ENCODE measurements at places on chromosomes 16 and 17.

DNA sequence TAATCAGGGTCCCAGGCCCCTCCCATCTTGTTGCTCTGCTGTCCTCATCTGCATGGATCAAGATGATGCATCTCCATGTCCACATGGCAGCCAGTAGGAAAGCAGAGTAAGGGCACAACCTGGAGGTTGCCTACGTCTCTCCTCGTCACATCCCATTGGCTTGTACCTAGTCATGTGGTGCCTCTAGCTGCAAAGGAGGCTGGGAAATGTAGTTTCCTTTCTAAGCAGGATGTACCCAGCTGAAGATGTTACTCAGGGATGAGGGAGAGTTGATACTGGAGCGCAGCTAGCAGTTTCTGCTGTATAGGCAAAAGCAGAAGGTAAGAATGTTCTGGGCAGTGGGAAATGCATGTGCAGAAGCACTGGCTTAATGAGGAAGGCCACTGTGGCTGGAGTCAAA lies 20.8 kb downstream of the ABCC1 start:
- DNase-seq: no peak

DNA sequence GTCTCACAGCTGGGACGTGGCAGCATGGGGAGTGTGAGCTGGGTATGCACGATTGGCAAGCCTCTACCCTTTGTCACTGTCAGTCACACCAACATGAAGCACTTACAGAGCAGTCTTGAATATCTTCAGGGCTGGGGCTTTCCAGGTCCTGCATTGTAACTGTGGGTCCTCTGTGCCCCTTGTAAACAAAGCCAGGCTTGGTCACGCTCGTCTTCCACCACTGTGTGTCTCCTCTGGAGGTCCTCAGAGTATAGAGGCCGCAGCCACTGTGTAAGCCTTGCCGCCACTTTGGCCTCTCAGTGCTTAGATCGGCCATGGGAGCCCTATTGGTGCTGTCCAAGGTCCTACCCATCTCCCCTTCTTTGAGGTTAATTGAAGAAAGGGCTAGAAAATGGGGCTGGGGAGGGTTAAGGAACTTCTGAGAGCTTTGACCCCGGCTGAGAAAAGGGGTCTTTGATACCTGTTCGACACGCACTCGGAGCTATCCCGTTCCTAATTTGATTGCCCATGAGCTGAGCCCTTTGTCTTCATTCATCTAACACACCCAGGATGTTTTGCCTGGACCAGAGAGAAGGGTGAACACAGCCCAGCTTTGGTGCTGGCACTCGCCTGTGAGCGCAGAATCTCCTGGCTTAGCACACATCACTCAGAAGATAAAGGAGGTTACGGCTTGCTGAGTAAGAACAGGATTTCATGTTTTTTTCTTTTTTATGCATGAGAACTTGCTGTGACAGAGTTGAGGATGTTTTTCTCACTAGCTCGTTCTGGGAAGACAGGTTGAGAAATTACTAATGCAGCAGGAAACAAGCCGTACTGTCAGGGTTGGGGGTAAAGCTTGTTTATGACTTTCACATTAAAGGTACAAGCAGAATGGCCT lies 267.9 kb downstream of the CPPED1 start:
- no peak for DNase-seq

DNA sequence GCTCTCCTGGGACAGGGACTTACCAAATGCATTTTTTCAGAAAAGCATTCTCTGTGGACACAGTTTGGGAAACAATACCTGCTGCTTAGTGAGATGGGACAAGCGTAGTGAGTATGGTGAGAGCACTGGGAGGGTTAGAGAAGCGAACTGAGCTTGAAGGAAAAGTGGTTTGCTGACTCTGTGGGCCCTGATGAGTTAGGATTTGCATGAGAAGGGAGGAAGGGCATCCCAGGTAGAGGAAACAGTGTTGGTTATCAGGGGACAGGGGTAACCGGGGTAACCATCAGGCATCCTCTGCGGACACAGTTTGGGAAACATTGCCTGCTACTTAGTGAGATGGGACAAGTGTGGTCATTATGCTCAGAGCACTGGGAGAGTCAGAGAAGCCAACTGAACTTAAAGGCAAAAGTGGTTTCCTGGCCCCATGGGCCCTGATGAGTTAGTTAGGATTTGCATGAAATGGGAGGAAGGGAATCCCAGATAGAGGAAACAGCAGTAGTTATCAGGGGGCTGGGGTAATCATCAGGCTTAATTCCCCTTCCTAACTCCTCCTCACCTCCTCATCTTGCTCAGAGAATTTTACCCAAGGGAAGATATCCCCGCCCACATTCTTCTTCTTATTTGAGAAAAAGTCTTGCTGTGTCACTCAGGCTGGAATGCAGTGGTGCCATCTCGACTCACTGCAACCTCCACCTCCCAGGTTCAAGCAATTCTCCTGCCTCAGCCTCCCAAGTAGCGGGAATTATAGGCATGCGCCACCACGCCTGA lies 319.3 kb downstream of the RBFOX1 start:
- no peak for DNase-seq

DNA sequence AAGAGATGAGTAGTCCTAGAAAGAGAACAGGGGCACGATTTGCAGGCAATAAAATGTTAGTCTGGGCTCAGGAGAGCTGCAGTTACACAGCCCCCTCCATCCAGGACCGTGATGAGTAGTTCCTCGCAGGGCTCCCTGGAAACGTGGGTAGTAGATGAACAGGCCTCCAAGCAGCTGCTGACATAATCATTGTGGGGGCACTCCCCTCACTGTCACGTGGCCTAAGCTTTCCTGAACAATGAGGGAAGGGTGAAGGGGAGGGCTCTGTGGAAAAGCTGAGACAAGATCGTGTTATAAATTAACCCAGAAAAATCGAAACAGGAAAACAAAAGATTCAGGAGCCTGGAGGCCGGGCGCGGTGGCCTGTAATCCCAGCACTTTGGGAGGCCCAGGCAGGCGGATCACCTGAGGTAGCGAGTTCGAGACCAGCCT lies 1.3 kb upstream of the PER1 start:
- DNase-seq: no peak

- DNase-seq: peak; percentile 66
Measured at GRCh38 chr17:74758848-74759168, 10.4 kb downstream of the NHERF1 start.

- DNase-seq: no peak
Measured at GRCh38 chr16:2085669-2086068, 37.9 kb downstream of the TSC2 start.

DNA sequence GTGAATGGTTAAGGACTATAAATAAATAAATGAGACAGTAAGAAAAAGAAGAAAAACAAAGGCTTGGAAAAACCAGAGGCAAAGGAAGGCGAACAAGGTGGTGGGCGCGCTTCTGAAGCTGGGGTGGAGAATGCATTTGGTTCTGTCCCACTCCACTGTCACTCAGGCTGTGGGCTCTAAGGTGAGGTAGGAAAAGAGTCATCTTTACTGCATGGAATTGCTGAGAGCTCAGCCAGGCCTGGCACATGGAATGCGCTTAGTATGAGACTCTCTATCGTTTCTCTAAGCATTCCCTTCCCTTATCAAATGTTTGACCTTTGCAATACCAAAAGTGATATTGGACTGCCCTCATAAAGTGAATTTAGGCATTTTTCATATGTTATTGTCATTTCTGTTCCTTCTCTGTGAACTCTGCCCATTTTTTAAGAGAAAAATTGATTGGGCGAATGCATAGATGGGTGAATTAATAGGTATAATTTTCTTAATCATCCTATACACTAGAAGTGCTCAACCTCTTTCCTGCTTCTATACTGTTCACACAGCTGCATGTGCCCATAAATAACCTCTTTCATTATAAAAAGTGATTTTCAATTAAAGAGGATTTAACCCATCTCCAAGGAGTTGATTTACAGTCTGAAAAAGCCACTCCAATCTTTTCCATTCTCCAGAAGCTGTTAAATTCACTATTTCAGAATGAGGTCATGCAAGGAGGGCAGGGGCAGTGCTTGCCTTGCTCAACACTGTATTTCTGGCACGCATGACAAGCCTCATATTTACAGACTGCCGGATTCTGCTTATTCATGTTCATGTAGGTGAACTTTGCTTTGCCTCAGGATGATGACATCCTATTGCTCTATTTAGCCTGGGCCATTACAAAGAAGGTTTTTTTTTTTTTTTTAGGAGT lies 87.7 kb downstream of the MYH10 start:
- DNase-seq: no peak

DNA sequence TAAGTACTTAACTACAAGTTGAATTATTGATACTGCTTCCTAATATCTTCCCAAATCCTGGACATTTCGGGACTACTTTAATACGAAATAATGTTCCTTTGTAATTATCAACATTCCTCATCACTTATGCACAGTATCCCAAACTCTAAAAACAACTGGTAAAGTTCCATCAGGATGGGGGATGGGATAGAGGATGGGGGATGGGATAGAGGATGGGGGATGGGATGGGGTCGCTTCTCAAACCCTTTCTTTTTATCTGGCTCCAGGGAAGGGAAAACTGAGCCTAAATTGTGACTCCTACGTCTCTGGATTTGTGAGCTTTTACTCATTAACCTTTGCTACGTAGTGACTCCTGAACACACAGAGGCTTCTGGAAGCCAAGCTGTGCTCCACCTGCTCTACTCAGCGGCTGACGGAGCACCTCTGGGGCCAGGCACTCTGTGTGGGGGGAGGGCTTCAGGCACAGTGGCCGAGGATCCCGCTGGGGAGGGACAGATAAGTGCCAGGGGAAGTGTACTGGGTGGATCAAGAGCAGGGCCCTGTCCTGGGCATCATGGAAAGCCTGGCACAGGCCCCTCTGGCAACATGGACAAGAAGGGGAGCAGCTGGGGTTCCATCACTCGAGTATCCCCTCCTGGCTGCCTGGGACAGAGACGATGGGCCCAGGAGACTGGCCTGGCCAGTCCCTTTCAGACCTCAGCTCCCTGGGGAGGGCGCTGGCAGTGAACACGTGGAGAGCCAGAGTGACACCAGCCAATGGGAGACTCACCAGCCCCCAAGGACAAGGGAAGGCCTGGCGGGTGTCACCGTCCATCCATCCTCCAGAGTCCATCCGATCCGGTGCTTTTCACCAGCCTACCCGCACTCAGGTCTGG lies 56.2 kb downstream of the PGS1 start:
- DNase-seq: no peak

DNA sequence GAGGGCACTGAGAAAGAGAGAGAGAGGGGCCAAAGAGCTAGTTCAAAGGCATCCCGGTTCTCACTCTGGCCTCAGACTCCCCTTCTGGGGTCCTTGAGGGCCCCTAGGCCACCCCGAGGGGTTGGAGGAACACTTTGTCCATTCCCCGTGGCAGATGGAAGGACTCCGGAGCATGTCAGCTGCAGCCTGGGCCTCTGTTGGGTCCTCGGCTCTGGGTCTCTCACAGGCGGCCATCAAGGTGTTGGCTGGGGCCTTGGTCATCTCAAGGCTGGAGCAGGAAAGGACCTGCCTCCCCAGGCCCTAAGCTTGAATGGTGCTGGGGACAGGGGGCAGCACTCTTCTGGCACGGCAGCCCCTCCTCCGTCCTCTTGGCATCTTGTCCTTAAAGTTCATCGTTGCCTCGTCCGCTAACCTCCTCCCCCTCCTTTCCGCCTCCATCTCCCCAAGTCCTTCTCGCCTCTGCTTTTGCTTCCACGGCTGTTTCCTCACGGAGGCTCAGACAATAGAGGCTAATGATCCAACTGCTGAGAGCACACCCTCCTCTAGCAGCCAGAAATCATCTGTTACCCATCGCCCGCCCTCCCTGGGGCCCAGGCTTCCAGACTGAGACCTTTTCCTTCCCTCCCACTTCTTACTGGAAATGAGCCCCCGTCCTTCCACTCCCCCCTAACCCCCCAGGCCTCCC lies 23.3 kb downstream of the CCR7 start:
- DNase-seq: no peak

DNA sequence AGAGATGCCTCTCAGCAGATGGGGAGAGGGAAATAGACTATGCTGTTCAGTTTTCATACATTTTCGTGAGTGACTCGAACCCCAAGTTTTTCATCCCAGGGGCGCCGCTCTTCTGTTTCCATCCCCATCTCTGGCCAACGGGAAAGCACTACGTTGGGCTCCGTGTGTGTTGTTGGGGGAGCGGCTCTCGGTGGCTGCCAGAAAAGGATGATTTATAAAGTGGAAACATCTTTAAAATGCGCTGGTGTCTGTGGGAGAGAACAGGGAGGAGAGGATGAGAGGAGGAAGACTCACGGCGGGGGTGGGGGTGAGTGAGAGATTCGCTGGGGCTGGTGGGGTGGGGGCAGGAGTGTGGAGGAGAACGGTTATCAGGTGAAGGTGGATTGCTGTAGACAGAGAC lies 5.8 kb downstream of the TBX4 start:
- DNase-seq: no peak

DNA sequence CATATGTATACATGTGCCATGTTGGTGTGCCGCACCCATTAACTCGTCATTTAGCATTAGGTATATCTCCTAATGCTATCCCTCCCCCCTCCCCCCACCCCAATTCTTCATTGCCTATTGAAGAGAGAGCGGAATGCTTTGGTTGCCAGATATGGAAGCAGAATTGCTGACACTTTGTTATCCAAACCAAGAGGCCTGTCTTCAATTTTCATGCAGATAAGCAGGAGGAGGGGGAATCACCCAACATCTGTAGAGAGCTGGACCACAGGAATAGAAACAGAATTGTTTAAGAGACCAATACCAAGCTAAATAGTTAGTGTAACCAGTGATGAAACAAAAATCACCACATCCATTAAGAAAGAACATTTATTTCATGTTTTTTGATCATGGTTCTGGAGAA lies 7.1 kb downstream of the ASPA start:
- DNase-seq: no peak

DNA sequence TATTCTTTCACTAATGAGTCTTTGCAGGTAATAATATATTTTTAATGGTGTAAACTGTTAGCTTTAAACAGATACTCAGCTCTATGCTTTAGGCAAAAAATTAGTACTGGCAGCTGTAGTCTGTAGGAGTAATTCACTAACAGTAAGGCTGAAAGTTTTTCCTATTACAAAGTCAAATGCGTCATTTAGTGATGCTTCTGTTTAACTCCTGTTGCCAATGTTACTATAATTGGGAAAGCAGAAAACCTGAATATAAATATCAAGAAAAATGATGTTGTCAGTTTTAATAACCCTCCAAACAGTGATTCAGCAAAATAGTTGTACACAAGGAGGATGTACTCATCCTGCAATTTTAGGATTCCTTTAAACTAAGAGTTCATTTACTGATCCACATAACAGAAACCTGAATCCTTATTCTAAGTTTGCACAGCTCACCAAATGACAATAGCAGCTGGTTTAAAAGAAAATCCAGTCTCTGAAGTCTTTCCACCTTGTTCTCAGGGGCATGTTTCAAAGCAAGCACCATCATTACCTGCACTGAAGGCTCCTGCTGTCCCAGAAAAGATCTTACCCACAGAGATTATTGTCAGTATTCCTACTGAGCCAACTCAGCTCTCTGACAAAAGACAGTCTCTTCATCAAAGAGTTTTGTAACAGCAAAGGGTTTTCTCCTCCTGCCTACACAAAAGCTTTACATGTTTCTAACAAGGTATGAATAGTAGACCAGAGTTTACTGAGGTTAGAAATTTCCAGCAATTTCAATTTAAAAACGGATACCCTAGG lies 4.2 kb downstream of the CDR2 start:
- no peak for DNase-seq
